Activated T-helper 17 cell treated with anti-CD3 and anti-CD28 coated beads, Interleukin-2, amount 50 U/mL, for 72 hours (primary cell): ENCODE measurements at places on chromosomes 12 and 14.

DNA sequence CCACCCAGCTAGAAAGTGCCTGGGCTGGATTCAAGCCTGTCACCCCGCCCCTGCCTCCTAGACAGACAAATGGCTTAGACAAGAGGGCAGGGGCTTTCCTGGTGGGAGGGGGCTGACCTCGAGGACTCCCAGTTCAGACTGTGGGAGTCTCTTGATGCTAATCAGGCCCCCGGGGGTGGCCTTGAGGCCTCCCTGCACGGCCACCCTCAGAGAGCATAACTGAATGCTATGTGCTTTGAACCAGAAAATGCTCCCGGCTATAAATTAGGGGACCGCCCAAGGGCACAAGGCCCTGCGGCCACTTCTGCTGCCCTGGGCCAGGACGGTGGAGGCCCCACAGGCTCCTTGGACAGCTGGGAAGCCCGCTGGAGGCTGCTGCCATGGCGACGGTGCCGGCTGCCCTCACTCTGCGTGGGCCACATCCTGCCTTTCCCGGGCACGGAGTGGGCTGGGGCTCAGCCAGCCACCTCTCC is 111.0 kb upstream of the NCOR2 start:
- H3K27me3 ChIP-seq: no peaks in the 10 kb centered on the region
- peaks cover 10% of the 10 kb centered on the region for H3K4me1 ChIP-seq
- no peak for ATAC-seq
- no peak overlapping the region for H3K27ac ChIP-seq

DNA sequence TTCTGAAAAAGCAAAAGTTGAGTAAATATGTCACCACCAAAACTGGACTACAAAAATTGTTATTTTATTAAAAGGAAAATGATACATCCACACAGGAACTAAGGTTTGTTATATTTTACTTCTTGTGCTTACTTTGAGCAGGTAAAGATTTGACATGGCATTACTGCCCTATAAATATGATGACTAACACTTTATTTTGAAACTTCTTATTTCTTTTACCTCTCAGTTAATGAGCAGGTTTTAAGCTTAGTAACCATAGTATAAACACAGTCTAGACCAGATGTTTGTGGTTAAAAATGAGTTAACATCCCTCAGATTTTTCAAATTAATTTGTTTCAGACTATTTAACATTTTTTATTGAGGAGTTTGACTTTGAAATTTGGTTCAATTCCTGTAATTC is 862.5 kb upstream of the USP15 start:
- no peak overlapping the region for H3K27ac ChIP-seq
- H3K4me1 ChIP-seq: no peaks in the 10 kb centered on the region
- no peak for ATAC-seq
- no peak overlapping the region for H3K4me3 ChIP-seq

DNA sequence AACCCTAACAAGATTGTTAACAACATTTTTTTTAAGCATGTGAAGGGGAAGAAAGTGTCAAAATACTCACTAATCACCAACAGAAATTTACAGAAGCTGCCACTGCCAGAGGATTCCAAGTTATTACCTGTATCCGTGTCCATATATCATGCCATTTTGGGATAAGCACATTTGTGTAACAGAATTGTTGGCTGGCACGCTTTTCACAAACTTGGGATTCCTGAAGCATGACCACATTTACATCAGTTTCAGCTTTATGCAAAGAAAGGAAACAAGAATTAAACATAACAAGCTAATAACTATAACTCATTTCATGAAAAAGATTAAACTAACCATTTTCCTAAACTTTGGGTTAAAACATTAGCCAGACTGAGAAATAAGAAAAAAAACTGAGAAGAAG is 5.9 kb downstream of the NEMP1 start:
- H3K36me3 ChIP-seq: peaks cover 91% of the 10 kb centered on the region
- peak overlapping the region; percentile 26 for H3K27ac ChIP-seq
- H3K27me3 ChIP-seq: no peaks in the 10 kb centered on the region
- H3K4me3 ChIP-seq: no peak overlapping the region

- H3K27me3 ChIP-seq: peaks cover 20% of the 10 kb centered on the region
- ATAC-seq: no peak
- H3K36me3 ChIP-seq: no peaks in the 10 kb centered on the region
Observed at GRCh38 chr12:1551496-1551895, 42.9 kb downstream of the FBXL14 start.

GRCh38 chr14:50804181-50804721 is 26.7 kb downstream of the NIN start:
- H3K4me3 ChIP-seq: no peak overlapping the region
- ATAC-seq: no peak
- H3K4me1 ChIP-seq: no peaks in the 10 kb centered on the region
- no peaks in the 10 kb centered on the region for H3K27me3 ChIP-seq
- no peak overlapping the region for H3K27ac ChIP-seq
- H3K36me3 ChIP-seq: peaks cover 30% of the 10 kb centered on the region

- H3K4me3 ChIP-seq: no peak overlapping the region
- H3K27ac ChIP-seq: no peak overlapping the region
- H3K4me1 ChIP-seq: no peaks in the 10 kb centered on the region
- no peak for ATAC-seq
- H3K27me3 ChIP-seq: peaks cover 4% of the 10 kb centered on the region
Observed at GRCh38 chr14:96094211-96094610, 55.0 kb downstream of the C14orf132 start.
